Islet precursor cell (in vitro differentiated cells): ENCODE measurements at places on chromosomes 1 and 21.

GRCh38 chr1:171736196-171736595 lies 5.7 kb downstream of the VAMP4 start:
- no peak for DNase-seq

GRCh38 chr1:99680270-99680669 lies 34.4 kb downstream of the PALMD start:
- no peak for DNase-seq

DNA sequence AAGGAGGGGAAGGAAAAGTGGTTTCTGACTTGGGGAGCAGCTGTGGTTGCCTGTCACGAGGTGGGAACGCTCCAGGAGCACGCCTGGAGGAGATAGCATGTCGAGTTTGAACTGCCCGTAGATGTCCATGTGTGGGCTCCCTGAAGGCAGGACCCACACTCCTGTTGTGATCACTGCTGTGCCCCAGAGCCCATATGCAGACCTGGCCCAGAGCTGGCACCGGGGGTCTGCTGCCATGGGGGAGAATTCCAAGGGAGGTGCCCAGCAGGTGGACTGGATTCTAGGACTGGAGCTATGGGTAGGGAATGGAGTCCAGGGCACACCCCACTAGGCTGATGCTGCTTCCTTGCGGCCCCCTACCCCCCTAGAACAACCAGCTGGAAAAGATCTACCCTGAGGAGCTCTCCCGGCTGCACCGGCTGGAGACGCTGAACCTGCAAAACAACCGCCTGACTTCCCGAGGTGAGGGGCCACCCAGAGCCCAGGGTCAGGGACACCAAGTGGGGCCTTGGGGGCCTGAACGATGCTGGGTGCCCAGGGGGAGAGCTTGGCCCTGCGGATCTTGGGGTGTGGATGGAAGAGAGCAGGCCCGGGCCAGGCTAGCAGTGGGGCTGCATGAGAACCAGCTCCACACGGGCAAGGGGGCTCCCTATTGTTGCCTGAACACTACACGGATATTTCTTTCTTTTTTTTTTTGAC lies 9.3 kb downstream of the PODN start:
- no peak for DNase-seq

DNA sequence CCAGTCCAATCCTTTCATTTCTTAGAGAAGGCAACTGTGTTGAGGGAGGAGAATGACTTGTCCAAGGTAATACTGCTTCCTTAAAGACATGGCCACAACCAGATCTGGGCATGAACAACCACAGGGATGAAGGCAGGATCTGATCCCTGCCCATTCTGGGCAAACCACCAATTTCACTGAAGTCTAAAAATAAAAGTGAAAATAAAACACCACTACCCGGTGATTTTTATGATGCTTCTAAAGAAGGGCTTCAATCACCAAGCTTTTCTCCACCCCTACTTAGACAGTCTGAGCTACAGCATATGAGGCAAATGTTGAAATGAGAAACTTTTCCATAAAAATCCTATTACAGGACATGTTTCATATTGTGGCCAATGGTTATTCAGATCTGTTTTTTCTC lies 133.0 kb downstream of the PTPN14 start:
- DNase-seq, result no peak

GRCh38 chr1:37663426-37664000 lies 28.8 kb upstream of the CDCA8 start:
- DNase-seq, result no peak

DNA sequence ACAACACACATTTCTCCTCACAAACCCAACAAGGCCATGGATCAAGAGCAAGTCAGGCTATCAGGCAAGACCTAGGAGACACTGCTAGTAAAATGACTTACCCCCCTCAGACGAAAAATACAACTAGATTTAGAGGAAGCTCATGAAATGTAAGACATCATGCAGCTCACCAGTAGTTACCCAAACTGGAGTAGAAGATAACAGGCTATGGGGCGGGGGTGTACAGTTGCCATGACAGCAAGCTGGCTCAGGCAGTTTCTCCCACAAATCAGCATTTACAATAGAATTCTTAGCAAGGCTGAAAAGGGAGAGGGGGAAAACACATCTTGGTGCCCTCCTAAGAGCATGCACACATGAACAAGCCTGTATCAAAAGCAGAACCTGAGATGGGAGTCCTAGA lies 13.9 kb downstream of the TPM3 start:
- no peak for DNase-seq

GRCh38 chr1:153420306-153420705 lies 4.0 kb downstream of the S100A7A start:
- peak; percentile 10 for DNase-seq

DNA sequence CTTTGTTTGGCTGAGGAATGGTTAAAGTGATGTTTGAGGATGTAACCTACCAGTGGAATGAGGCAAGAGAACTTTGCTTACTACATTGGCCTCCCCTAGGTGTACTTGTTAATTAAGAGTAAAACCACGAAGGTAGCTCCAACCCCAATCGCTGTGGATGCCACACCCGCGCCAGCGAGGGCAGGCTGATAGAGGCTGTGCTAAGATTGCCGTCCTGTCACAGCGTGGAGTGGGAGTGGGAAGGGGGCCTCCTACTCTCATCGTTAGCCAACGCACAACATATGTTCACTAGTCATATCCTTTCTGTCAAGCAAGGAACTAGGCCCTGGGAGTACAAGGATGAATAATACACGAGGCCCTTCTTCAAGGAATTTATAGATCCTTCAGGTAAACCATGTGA lies 99.6 kb downstream of the RUNX1 start:
- DNase-seq, result no peak

- no peak for DNase-seq
Observed at GRCh38 chr1:161187311-161187710, 10.0 kb upstream of the B4GALT3 start.

GRCh38 chr1:1619917-1620361 lies 4.6 kb downstream of the MIB2 start:
- DNase-seq, result no peak

DNA sequence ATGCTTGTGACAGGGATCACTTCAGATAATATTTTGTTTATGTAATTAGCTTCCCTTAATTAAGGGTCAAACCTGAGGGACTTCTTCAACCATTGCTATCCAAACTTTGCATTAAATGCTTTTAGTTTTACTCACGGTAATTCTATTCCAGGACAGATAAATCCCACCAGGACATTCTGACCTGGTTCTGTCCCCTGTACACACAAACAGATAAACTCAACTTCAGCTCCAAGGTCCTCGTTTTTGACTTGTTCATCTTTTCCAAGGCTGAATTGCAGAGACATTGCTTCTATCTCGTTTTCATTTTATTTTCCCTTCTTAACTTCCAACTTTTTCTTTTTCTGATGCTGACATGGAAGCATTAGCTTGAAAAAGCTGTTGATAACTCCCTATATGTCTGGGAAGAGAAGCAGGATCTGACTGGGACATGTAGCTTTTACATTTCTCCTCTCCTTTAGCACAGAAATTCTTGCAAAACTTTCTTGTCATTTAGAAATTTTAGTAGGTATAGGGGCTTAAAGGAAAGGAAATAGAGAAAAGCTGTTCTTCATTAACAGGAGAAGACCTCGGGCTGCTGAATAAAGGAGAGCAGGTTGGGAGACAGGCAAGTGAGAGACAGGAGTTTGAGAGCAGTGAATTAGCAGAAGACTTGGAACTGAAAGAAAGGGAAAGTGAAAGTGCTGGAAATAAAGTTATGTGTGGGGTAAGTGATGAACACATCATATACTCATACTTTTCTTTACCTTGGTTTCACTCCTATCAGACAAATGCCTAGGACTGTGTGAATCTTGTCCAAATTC lies 231.7 kb upstream of the B3GALT2 start:
- DNase-seq, result no peak

DNA sequence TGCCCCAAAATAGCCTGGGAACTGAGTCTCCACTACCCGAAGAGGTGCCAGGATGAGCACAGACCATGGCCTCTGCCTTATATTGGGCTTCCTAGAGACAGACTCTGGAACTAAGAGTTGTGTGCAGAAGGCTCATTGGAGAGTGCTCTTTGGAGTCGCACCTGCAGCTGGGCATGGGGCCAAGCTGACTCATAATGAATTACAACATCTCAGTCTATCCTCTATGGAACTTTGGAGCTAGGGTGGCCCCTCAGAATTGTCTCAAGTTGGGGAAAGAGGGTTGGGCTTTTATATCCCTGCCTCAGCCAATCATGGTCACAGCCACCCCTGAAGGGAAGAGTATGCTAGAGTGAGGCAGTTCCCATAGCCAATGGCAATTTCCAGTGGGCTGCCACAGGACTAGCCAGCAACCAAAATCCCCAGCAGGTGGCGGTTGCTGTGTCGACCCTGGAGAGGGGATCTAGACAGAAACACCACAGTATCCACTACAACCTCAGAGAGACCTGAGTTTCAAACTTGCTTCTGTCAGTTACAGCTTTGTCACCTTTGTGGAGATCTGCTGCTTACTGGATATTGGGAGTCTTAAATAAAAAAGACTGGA lies 93.8 kb downstream of the DMRTA2 start:
- DNase-seq, result peak; percentile 55

GRCh38 chr1:107184888-107185287 lies 44.0 kb downstream of the NTNG1 start:
- peak; percentile 75 for DNase-seq

- DNase-seq, result no peak
Observed at GRCh38 chr1:211377539-211378450, 51.2 kb downstream of the TRAF5 start.

GRCh38 chr21:42878678-42878992 lies 704 bp downstream of the WDR4 start:
- DNase-seq, result no peak

GRCh38 chr1:195335541-195335940 lies 1272.7 kb downstream of the KCNT2 start:
- no peak for DNase-seq

GRCh38 chr1:116871779-116872146 lies 38.0 kb upstream of the PTGFRN start:
- no peak for DNase-seq

GRCh38 chr1:204647114-204647804 lies 38.3 kb downstream of the LRRN2 start:
- peak; percentile 87 for DNase-seq

GRCh38 chr1:47491341-47491753 lies 53.5 kb downstream of the FOXD2 start:
- peak; percentile 69 for DNase-seq

DNA sequence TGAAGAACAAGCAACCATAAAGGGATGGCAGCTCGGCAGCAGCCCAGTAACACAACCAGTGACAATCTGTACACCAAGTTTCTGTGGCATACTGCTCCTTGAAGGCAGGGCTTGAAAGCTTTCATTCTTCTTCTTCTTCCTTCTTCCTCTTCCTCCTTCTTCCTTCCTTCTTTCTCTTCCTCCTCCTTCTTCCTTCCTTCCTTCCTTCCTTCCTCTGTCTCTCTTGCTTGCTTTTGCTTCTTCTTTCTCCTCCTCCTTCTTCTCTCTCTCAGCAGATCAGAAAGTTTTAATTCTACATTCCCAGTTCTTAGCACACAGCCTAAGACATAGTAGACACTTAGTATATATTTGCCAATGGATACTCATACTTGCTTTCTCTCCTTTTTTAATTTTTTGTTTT lies 95.9 kb downstream of the GLUL start:
- no peak for DNase-seq

DNA sequence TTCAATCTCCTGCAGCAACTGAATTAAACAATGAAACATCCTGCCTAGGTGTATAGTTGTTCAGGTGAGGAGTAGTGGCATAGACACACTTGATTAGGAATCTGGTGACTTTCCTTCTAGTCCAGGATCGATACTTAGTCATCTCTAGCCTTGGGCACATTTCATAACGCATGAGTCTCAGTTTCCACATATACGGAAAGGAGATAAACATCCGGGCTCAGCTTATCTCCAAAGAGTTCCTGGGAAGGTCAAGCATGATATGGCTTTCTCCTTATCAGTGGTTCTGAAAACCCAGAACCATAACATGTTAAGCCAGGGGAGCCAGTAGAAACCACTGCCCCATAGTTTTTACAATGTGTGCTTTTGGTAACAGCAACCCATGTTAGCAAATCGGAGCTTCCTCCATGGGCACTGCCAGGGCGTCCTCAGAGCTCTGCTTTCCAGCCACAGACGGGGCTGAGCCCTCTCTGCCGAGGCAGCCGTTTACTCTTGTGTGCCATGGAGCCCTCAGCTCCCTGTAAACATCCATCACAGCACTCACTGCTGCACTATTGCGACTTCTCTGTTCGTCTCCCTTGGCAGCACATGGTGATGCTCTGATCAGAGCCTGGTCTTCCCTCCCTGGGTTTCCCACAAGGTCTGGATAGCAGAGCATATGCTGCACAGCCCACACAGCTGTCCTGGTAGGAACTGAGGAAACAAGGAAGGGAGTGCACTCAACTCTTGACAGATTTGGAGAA lies 34.6 kb downstream of the RUNX1 start:
- no peak for DNase-seq

DNA sequence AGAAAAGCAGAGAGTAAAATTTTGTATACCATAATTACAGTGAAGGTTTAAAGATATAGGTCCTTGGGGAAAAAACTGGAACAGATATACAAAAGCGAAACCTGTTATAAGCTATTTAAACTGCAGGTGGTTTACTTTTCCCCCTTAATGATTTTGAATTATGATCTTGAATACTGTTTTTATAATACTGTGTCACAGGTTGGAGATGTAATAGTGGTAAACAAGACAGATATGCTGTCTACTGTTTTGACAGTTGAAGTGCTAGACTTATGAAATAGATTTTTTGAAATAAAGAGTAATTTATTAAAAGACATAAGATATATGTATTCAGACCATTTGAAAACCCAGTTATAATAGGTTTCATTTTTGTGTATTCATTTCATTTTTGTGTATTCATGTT lies 129.4 kb downstream of the CD247 start:
- no peak for DNase-seq

DNA sequence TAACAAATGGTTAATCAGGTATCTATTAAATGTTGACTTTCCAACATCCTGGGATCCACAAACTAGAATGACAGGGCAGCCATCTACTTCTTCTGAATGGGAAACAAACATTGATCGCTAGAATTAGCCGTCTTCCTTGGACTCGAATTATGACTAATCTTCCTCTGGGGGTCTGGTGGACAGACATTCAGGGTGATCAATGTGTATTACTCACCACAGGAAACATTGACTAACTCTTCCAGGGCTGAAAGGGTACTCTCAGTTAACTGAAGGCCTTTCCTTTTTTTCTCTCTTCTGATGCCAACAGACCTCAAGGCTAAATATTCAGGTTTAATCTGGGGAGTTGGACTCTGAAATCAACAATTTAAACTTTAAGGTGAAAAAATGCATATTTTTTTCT lies 9.5 kb downstream of the NOL9 start:
- DNase-seq, result no peak

DNA sequence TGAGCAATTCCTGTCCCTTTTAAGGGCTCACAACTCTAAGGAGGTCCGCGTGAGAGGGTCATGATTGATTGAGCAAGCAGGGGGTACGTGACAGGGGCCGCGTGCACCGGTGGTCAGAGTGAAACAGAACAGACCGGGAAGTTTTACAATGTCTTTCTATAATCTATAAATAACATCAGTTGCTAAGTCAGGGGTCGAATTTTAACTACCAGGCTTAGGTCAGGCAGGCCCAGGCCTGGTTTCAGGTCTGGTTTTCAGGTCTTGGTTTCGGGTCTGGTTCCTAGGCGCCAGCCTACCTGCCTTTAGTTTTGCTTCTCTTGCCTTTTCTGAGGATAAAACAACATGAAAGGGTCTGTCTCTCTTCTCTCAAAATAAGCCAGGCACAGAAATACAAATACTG lies 476.0 kb upstream of the CAMK1G start:
- no peak for DNase-seq
